ACHN (cell line): ENCODE measurements at places on chromosomes 3 and 15.

DNA sequence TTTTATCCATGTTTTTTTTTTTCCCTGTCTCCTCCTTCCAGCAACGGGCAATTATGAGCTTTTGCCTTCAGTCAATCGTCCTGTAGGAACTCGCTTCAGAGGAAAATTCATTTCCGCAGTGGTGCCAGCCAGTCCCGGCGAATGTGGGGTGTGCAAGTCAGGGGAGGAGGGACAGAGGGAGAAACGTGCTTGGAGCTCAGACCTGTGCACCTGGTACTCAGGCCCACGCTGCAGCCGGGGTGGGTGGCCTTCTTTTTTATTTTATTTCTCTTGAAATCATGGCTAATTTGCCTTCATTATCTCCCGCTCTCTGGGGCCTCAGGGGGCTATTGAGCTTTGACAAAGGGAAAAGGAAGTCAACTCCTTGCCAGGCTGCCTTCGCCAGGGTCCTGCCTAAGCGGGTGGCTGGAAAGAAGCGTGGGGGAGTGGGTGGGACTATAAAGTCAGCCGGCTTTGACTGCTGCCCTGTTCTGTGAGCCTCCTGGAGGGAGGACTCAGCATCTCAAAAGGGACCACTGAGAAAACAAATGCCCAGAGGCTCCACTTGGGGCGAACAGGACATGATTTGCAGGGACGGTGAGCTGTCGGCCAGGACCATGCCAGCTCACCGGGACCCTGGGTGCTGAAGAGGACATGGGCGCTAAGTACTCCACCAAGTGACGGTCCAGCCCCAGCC is 5.5 kb downstream of the GRIP2 start:
- DNase-seq: no peak

- DNase-seq: no peak
These were observed 23.3 kb downstream of the RNU5B-1 start for GRCh38 chr15:65327651-65328393.

DNA sequence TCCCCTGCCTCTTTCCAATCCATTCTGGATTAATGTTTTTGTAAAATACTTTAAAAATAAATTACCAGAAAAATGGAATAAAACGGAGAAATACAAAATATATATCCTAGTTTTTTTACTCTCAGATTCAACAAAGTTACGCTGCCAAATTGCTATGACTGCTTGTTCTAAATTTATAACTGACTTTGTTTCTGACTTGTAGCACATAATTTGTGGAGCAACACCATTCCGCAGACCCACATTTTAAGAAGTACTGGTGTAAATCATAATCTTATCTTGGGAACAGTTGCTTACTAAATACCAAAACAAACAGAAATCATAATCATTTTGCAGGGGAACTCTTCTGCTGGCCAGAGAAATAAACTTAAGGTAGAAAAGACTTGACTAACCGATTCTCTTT is 339.4 kb upstream of the CBLB start:
- DNase-seq: no peak

DNA sequence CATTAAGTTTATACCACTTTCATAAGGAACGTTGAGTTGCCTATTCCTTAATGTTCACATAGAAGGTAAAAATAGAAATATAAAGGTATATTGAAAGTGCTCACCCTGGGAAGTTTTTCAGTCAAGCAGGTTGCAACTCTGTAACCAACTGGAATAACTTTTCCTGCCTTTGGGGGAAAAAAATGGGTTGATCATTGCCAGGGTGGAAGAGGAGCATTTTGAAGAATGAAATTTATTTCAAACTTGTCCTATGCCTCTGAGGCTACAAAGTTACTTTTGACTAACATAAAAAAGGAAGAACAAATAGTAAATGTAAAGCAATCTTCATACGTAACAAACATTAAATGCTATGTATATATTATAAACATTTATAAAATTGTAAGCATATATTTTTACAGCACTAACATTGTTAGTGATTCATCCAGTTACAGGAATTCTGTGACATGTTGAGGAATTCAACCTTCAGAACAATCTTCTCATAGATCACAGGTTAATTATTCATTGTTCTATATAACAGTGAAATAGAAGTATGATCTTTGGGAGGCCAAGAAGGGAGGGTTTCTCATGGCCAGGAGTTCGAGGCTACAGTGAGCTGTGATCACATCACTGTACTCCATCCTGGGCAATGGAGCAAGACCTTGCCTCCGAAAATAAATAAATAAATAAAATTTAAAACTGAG is 13.5 kb downstream of the EFHB start:
- DNase-seq: peak; percentile 88

- DNase-seq: peak; percentile 49
These were observed 67.0 kb downstream of the SETD2 start for GRCh38 chr3:47096959-47097358.

- DNase-seq: no peak
These were observed 7.1 kb upstream of the RPL39L start for GRCh38 chr3:187146389-187146788.

- DNase-seq: no peak
These were observed 558.7 kb downstream of the MAGI1 start for GRCh38 chr3:65479990-65480389.

- no peak for DNase-seq
These were observed 362.7 kb upstream of the ARRDC4 start for GRCh38 chr15:97597801-97598200.

- DNase-seq: no peak
These were observed 47.8 kb upstream of the CHST2 start for GRCh38 chr3:143071776-143072175.

- DNase-seq: peak; percentile 49
These were observed 9.2 kb upstream of the SLC6A1 start for GRCh38 chr3:10983219-10983916.

DNA sequence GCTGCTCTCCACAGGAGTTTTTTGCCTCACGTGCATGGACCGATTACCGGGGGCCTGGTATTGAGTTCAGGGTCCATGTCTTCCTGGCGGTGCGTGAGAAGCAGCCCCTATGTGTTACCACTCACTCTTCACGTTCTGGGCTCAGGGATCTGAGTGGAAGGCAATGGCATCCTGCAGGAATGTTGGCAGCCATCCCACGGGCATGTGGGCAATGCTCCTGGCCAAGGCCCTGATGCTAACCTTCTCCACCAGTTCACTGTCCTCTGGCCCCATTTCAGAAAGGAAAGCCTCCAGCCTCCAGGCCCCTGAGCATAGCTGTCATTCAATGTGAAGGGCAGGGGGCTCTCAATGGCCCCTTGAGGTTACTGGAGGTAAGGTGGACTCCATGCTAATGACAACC is 43.0 kb upstream of the KY start:
- DNase-seq: no peak

- peak; percentile 24 for DNase-seq
These were observed 127.0 kb downstream of the TFDP2 start for GRCh38 chr3:142022381-142022780.

- no peak for DNase-seq
These were observed 47.2 kb downstream of the LEO1 start for GRCh38 chr15:51924156-51925068.

- no peak for DNase-seq
These were observed 377.5 kb downstream of the EDEM1 start for GRCh38 chr3:5565026-5565425.

- DNase-seq: no peak
These were observed 36.1 kb upstream of the EPHB3 start for GRCh38 chr3:184525337-184526087.
